ENCODE measurements at places on chromosomes 4 and X.

DNA sequence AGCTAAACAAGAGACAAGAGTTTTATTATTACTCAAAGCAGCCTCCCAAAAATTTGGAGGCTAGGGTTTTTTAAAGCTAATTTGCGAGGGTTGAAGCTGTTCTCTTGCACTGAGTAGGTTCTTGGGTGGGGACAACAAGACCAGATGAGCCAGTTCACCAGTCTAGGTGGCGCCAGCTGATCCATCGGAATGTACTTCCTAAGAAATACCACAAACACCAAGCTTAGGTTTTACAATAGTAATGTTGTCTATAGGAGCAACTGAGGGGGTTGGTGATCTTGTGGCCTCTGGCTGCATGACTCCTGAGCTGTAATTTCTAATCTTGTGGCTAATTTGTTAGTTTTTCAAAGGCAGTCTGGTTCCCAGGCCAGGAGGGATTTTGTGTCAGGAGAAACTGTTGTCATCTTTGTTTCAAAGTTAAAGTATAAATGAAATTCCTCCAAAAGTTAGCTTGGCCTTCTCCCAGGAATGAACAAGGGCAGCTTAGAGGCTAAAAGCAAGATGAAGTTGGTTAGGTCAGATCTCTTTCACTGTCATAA lies 130.6 kb downstream of the SLC7A11 start:
- DNase-seq = no peak

DNA sequence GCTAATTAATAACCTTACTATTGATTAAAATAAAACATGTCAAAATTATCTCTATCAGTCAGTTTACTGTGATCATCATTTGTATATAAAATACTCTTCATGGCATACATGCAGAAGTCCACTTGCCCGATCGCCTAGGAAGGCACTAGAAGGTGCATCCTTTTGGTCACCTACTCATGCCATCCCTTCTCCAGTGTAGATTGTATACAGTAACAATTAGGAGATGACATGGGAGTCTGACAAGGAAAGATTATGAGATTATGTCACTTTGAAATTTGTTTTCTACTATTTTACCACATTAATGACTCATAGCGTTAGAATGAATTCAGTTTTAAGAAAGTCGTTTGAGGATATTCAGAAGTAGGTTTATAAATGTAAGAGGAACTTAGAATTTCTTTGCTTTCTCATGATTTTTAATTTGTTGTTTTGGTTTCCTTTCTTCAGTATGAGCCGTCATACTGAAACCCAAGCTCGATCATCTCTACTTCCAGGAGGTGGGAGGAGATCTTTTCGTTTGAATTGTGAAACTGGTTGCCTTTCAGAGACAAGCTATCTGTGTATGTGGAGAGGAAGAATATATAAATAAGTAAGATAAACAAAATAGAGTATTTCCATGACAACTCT lies 51.1 kb upstream of the UNC5C start:
- no peak for DNase-seq

DNA sequence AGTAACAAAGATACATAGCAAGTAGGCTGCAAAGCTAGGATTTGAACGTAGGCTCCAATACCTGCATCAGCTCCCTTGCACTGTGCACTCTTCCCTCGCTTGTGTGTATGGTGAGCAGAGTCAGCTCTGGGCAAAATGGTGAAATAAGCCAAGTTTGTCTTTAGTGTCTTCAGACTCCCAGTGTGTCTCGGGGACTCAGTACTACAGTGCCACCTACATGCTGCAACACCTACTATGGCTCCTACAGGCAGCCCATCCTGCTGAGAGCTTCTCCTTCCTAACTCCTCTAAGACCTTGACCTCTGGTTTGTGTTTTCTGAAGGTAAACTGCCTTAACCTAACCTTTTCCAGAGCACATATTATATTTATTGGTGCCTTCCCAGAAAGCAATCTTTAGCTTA lies 42.5 kb downstream of the RTL9 start:
- no peak for DNase-seq

DNA sequence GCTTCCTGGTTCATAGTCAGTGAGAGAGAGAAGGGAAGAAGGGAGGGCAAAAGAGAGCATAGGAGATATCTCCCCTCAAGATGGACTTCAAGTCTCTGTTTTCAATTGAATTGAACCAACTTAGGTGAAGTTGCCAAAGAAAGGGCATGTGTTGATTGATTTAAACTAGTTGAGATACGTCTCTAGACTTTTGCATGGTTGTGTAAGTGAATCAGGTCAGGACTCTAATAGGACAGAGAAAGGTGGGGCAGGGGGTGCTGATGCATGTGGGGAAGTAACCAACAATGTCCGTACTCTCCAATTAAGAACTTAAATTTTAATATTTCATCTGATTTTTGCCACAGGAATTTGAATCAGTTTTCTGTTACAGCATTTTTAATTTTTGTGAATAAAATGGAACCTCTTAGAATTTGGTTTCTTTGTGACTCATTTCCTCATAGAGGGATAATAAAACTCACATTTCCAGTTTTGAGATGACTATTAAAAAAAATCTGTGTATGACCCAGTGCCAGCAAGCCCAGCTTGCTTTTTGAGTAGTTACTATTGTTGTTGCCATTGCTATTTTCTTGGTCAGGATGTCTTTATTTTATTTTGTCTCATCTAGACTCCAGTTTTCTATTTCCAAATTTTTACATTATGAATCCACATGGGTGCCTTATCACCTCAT lies 37.3 kb downstream of the SLIT2 start:
- DNase-seq = no peak

DNA sequence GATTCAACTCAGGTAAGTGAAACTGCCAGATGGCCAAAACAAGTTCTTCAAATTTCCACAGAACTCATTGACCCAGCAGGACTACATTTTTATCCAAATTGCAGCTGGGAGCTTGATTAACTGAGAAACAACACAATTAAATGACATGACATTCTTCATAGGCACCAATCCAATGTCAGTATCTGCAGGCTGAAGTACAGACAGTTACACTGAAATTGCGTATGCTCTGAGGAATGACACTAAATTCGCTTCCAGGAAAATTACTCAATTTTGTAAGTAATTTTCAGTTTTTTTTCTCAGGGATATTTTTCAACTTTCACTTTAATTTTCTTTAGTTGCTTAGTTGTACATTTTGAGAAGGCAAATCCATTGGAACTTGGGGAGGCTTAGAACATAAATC lies 4.5 kb downstream of the C1GALT1C1 start:
- DNase-seq = no peak

DNA sequence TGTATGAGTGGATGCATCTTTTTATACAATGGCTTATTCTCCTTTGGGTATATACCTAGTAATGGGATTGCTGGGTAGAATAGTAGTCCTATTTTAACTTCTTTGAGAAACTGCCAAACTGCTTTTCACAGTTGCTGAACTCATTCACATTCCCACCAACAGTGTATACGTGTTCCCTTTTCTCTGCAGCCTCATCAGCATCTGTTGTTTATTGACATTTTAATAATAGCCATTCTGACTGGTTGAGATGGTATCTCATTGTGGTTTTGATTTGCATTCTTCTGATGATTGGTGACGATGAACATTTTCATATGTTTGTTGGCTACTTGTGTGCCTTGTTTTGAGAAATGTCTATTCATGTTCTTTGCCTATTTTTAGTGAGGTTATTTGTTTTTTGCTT lies 687.0 kb upstream of the EPHA5 start:
- DNase-seq = no peak

- DNase-seq = peak; percentile 45
Measured at GRCh38 chr4:1792832-1793495, at the start of gene FGFR3. Gene FGFR3 (plus strand): TSS chr4:1793293. CDS start chr4:1793935, 642 bp downstream.

DNA sequence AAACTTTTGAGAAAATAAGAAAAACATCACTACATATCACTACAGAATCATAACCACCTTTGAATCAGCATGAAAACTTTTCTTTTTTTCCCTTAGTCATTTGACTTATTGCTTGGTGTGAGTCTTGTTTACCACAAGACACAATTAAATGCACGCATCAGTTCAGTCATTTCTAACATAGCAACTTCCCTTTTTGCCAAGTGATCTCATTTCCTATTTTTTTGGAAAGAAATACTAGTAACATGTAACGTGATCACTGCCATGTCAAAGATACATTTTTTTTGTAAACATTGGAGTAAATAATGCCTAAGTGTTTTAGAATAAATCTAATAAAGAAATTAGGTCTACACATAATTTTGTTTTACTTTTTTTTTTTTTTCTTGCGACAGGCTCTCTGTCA lies 5.1 kb upstream of the CXCL8 start:
- no peak for DNase-seq

DNA sequence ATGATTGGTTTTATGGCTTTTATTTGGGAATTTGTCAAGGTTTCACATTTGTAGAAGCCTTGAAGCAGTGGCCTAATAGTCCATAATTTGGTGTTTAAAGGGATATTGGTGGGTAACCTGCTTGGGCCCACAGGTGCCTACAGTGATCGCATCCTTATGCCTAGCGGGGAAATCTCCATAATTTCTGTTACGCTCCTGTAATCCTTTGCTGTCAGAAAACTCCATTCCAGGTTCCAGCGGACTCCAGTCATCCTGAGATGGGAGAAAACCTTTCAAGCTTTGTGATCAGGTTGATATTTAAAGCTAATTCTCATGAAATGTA lies 257.0 kb upstream of the JADE1 start:
- DNase-seq = no peak

DNA sequence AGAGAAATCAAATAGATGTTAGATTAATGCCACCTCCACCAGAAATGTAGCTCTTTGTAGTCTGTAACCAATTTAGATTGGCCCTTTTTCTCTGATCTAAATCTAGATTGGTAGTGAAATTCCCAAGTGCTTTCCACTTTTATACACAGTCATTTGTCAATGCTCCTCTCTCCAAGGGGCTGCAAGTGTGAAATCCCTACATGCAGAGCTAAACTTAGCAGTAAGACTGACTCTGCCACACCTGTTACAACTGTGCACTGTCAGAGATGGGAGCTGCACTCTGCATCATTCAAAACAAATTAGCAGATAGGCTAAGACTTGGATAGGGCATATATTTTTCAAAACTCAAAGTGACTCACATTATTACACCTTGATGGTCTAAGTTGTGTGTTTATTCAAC lies 9.1 kb downstream of the SERTM2 start:
- no peak for DNase-seq

GRCh38 chrX:103329991-103330390 lies at the start of gene TCEAL7:
Gene TCEAL7 (plus strand): TSS chrX:103330239. CDS start chrX:103331404, 1,165 bp downstream.
- DNase-seq = no peak
